NCI-H82 (cell line): ENCODE measurements at places on chromosomes 5 and 9.
A peak's percentile ranks its signal among the peaks of the same experiment; 100 is the strongest.

DNA sequence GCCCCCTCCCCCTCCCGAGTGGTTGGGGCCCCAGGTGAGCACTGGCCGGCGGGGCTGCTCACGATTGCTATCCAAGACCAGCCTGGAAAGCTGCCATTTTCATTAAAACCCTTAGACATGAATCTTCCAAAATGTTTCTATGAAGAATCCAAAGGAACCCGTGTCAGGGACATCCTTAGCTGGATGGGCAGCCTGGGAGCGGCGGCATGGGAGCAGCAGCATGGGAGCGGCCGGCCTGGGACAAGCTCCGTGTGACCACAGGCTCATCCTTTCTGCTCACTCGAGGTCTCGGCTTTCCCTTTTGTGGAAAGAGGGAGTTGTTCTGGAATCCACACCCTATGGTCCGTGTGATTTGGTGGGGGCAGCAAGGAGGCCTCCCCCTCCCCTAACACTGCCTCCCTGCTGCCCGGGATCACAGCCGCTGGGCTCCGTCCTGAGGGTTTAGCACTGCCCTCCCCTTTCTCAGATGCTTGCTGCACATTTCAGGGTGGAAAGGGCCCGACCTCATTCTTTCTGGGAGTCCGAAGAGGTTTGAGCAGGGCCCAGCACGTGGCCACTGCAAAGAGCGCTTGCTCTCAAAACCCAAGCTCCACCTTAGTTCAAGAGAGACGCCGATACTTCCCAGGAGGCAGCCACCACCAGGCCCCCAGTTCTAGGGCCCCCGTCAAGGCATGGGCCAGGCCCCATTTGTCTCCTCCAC lies 127.7 kb downstream of the RXRA start:
- no peak for DNase-seq

GRCh38 chr9:97636903-97637302 lies 3.3 kb downstream of the NCBP1 start:
- peak; percentile 42 for DNase-seq

- DNase-seq = no peak
These were observed 331.6 kb upstream of the SLC30A5 start for GRCh38 chr5:68762201-68762600.

DNA sequence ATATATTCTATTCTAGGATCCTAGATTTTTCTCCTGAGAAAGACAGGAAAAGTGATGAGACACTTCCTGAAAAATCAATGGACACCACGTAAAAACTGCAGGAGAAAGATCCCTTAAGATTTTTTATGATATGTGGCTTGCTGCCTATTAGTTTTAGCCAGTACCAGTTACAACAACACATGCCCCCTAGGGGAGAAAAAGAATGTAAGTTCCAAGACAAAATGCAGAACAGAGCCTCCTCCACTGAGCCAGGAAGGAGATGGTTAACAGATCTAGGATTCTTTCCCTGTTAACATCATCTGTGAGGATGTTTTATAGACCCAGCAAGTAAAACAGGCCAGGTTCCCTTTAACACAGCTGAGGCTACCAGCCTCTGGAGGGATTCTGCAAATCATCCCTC lies 574.7 kb downstream of the TLE4 start:
- DNase-seq = peak; percentile 27

- no peak for DNase-seq
These were observed 5.8 kb upstream of the CCNH start for GRCh38 chr5:87418506-87418905.

GRCh38 chr9:136848393-136849037 lies 694 bp upstream of the PHPT1 start:
- DNase-seq = peak; percentile 87

- no peak for DNase-seq
These were observed 157.5 kb downstream of the COL23A1 start for GRCh38 chr5:178432421-178433272.

DNA sequence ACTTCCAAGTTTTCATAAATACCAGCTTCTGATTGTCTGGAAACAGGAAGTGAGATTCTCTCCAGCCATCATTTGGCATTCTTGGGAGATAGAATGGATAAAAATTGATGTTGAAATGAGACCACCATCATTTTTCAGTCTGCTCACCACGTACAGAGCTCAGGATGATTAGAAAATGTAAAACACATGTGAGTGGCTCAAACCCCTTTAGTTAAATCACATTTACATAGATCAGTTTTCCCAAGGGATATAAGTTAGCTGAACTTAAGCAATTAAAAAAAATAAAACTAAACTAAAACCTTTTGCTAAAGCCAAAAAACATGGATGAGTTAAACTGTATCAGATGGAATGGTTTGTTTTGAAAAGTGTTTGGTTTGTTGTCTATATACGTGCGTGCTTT lies 37.1 kb upstream of the GDNF start:
- no peak for DNase-seq

DNA sequence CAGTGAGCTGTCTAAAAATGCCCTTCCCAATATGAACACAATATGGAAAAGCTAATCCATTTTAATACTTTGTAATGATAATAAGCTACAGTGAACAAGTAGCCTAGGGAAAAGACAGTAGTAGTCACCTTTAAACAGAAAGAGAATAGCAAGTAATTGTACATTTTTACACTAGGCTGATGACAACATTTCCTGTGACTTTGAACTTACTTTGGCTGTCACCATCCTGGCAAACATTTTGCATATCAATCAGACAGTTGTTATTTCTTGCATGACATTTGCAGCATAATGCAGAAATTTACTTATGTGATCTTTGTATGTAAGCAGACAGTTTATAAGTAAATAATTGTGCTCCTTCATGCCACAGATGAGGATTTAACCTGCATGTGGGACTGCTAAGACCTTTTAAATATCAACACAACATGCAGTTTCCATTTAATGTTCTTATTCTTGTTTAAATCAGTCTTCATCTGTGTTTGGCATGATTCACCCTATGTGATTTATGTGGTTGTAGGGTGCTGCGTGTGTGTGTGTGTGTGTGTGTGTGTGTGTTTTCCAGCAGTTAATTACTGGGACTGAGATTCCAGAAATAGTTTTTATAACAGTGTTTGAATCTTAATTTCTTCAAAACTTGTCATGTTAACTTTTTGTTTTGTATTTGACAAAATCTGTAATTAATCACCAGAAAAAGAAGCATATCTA lies 997.1 kb upstream of the ARRDC3 start:
- no peak for DNase-seq

- DNase-seq = no peak
These were observed 117.5 kb downstream of the SLC1A3 start for GRCh38 chr5:36723912-36724311.

DNA sequence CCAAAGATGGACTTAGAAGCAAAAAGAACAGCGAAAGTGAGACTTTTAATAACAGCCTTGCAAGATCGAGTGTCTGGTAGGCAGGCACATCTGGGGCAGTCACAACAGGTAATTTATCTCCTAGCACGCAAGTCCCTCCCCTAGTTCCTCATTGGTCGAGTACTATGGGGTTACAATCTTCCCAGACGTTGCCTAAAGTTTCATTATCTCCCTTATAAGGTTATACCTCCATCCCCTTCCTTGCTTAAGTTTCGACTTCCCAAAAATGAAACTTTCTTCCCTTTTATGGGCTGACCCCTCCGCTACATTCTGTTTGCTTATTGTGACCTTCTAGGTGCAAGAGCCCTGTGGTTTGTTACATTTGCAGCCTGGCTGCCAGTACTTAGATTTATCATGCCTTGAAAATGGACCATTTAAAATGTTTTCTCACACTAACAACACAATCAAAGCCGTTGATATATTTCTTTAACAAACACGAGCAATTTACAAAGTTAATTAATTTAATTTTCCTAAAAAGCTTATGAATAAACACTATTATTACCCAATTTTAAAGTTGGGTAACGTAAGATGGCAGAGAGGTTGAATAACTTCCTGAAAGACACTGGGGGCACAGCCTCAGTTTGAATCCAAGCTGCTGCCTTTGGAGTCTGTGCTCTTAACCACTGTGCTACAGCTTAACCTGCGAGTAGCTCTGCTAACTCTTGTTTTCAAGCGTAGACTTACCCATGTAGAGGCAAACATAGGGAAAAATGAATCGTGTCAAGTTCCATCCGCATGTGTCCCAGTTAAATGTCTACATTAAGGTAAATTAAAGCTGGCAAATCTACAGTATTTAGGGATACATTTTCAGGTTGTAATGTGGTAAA lies 91.7 kb downstream of the EDIL3 start:
- DNase-seq = no peak

DNA sequence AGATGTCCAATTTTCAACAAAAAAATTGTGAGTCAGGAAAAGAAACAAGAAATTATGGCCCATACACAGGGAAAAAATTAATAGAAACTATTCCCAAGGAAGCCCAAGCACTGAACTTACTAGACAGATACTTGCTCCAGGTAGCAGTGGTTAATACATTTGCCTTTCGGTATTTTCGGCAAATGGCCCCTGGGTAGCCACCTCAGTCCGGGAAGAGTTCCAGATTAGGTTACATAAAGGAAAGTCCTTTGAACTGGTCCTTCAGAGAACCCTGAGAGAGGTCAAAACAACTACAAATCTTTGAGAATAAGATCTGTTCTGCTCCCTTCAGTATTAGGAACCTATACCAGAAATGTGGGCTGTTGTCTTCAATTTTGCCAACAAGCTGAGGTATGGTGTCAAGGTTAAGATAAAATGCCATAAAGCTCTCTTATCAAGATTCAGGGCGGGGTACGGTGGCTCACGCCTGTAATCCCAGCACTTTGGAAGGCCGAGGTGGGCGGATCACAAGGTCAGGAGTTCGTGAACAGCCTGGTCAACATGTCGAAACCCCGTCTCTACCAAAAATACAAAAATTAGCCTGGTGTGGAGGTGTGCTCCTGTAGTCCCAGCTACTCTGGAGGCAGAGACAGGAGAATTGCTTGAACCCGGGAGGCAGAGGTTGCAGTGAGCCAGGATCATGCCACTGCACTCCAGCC lies 343.4 kb downstream of the CWC27 start:
- DNase-seq = no peak

DNA sequence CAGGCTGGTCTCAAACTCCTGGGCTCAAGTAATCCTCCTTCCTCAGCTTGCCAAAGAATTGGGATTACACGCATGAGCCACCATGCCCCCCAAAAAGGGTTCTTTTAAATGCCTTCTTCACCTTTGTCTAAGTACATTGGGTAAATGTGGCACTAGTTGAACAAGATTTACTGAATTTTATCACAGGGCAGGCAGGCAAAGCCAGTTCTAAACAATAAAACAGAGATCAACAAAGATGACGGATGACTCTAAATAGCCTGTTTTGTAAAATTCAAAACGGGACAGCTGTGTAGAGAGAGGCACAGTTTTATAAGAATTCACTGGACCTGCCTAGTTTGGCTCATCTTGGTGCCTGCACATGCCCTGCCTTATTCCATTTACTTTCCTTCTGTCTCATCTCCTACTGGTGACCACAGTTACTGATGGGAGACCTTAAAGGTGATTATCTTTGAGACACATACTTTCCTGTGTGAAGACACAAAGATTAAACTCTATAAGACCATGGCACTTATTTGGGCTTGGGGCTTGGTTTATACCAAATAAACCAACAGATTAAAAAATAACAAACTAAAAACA lies 149.6 kb upstream of the DMRT1 start:
- peak; percentile 45 for DNase-seq

DNA sequence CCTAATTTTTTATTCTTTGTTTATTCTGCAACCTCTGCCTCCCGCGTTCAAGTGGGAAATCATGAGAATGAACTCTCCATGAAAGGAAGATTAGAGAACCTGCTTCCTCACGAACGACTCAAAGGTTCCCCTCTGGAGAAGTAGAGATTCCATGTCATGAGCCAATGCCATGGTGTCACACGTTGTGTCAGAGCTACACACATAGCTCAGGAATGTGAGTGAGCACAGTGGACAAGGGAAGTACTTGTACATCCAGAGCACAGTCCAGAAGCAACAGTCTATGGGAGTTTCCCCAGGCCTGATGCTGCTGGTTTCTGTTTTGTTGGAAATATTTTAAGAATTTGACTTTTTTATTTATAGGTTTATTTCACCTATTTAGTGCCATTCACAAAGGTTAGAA lies 26.8 kb upstream of the PPP2CA start:
- no peak for DNase-seq

GRCh38 chr9:976943-977837 lies 735 bp downstream of the DMRT3 start:
- no peak for DNase-seq

- no peak for DNase-seq
These were observed 100.3 kb upstream of the APC start for GRCh38 chr5:112637343-112637742.

- DNase-seq = no peak
These were observed 960.6 kb upstream of the DMAC1 start for GRCh38 chr9:8760000-8760767.

DNA sequence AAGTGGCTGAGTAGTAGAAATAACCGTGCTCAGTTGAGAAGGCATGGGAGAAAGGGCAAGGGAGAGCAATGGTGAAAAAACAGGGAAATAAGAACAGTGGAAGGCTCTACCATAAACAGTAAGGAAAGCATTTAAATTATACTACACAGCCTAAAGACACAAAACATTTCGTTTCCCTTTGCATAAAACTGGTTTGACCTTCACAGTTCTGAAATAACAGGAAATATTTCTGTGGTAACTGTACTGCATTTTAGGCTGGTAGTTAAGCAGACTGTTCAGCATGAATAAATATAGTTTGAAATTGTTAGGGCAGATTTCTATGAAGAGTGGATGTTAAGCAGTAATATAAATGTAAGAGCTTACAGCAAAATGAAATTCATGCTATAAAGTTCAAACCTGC lies 147.5 kb downstream of the CSNK1G3 start:
- DNase-seq = no peak

GRCh38 chr9:115966660-115967059 lies 186.9 kb upstream of the PAPPA start:
- no peak for DNase-seq

DNA sequence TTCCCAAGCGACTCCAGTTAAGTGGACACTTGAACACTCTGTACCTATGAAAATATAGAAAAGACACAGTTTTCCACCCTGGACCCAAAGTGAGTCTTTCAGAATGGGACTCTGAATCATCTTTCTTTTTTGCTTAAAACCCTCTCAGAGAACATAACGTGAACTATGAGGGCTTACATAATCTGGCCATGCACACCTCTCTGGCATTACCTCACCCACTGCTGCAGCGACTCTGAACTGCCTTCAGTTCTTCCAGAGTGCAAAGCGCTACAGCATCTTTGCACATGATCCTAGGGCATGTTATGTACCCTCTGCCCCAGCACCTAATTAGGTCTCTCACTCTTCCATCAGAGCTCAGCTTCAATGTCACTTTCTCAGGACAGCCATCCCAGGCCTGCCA lies 186.2 kb downstream of the RORB start:
- DNase-seq = no peak

GRCh38 chr5:55146080-55146479 lies 13.9 kb upstream of the GPX8 start:
- DNase-seq = no peak

DNA sequence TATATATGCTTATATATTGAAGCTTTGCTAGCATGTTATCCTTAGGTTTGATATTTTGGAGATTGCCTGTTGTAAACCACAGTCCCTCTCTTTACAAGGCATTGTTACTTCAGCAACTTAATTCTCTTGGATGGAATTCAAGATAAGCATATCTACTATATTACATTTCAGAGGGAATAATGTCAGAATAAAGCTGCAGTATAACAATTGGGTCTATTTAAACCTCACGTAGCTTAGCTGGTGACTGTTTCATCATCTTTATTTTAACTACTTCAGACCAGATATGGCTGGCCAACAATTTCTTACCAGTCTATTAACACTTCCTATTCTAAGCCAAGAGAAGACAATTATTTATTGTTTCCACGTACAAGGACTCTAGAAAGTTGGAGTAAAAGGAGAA lies 27.1 kb downstream of the ZCCHC10 start:
- no peak for DNase-seq
